RCC 7860 (cell line): ENCODE measurements at places on chromosomes 7 and 10.

DNA sequence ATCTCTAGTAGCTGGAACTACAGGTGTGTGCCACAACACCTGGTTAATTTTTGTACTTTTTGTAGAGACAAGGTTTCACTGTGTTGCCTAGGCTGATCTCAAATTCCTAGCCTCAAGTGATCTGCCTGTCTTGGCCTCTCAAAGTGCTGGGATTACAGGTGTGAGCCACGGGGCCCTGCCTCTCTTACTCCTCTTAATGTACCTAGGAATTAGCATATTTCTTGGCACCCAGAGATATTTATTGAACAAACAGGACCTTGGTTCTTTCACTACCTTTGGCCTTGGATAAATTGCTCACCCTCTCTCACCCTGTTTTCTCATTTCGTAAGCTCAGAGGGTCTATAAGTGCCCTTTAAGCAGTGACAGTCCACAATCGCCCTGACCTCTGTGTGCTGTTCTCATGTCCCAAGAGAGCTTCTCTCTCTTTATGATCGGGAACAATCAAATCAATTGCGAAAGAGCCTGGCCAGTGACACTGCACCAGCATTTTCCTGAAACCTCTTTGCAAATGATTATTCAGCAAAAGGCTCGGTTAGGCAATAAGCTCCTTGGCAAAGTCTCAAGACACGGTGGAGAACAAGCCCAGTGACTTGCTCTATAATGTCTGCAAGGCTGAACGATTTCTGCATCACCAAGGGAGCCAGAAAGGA is 117.7 kb downstream of the APBB1IP start:
- DNase-seq = peak; percentile 44

DNA sequence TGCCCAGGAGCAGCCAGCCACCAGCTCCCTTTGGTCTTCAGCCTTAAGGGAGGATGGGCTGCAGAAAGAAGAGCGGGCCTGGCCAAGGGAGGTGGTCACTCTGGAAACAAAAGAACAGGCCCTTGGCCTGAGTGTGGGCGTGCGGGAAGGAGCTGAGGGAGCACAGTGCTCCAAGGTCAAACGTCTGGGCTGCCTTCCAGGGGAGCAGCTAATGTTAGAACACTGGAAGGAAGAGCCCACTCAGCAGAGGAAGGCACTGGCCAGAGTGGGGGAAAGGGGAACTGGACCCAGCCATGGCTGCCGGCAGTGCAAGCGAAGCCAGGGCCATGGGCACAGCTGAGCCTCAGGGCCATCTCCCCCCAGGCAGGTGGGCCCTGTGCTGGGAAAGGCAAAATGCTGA is 42.7 kb downstream of the FAM53B start:
- no peak for DNase-seq

DNA sequence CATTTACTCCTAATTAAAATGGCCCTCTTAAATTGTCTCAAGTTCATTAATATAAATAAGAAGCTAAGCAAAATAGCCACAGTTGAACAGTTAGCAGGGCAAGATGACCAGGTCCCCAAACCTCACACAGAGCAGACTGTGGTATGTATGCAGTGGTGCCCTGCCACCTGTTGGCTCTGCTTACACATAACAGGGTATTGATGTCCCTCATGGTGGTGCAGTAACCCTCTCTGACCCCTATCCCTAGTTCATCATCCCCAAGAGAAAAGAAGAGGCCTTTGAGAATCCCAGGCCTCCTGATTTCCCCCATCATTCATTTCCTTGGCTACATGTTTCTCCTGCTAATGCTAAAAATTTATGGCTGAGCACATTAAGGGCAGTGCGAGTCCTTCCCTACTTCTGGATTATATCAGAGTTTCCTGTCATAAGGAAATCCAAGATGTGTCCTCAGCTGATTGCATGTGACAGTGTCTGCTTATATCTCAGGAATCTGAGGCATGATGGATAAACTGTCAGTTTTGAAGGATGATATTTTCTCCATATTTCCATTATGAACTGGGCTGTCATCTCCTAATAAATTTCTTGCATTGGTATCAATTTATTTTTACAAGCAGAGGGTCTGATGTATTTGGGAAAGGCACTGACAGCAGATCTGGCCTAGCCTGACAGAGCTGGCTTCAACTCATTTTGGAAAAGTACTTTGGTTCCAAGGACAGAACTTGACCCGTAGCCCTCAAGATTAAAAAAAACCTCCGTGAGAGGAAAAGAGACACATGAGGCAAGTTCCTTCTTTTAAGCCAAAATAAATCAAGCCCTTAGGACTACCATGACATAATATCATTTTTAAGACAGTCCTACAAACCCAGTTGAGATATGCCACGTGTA is 880.6 kb downstream of the LRMDA start:
- peak; percentile 39 for DNase-seq

GRCh38 chr10:4635883-4636282 is 190.1 kb upstream of the AKR1E2 start:
- no peak for DNase-seq

- no peak for DNase-seq
These were observed 81.3 kb downstream of the AFAP1L2 start for GRCh38 chr10:114323023-114323422.

- DNase-seq = no peak
These were observed 193.9 kb downstream of the SDK1 start for GRCh38 chr7:3494947-3495346.

DNA sequence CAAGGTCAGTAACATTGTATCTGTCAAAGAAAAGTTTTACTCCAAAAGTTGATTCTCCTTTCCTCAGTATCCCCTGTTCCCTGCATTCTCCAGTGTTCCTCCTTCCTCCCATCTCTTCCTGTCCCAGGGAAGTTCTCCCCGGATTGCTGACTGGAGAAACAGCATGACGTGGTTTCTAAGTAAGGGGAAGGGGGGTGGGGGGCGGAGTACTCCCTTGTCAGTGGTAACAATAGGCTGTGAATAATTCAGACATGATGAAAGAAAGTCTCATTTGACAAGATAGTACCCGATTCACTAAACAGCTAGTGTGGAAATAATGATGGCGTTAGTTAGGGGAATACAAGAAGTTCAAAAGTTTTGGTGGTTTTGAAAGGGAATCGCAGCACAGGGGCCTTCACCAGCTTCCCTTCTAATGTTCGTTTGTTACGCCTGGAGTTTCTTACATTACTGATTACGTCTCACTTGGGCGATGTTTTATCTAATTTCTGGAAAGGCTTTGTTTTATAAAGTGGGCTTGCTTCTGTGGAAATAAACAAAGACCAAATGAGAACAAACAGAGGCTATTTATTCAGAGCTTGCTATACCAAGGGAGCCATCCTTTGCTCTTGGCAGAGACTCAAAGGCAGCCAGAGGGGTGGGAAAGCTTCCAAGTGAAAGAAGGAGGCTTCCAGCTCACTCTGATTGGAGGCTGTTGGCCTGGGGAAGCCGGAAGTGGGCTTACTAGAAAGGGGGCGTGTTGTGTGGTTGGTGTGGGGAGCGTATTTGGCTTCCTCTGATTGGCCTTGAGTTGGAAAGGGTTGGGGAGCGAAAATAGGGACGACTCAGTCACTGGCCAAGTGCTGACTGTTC is 453.7 kb downstream of the SDK1 start:
- no peak for DNase-seq

DNA sequence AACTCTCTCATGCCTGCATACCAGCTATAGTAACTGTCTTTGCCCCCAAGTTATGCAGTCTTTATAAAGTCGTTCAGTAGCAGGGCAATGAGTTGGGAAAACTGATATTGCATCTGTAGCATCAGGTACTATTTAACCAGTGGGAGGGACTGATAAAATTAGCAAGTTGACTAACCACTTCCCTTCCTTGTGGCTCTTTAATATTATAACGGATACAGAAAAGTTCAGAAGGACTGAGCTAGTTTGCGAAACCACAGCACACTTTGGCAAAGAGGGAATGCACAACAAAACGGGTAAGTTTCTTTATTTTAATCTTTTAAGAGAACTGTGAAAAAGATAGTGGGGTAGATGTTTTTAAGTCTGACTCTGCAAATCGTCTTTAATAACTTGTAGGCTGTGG is 205.3 kb upstream of the HDAC9 start:
- DNase-seq = no peak

- no peak for DNase-seq
These were observed 39.9 kb upstream of the DUSP5 start for GRCh38 chr10:110457851-110458250.

DNA sequence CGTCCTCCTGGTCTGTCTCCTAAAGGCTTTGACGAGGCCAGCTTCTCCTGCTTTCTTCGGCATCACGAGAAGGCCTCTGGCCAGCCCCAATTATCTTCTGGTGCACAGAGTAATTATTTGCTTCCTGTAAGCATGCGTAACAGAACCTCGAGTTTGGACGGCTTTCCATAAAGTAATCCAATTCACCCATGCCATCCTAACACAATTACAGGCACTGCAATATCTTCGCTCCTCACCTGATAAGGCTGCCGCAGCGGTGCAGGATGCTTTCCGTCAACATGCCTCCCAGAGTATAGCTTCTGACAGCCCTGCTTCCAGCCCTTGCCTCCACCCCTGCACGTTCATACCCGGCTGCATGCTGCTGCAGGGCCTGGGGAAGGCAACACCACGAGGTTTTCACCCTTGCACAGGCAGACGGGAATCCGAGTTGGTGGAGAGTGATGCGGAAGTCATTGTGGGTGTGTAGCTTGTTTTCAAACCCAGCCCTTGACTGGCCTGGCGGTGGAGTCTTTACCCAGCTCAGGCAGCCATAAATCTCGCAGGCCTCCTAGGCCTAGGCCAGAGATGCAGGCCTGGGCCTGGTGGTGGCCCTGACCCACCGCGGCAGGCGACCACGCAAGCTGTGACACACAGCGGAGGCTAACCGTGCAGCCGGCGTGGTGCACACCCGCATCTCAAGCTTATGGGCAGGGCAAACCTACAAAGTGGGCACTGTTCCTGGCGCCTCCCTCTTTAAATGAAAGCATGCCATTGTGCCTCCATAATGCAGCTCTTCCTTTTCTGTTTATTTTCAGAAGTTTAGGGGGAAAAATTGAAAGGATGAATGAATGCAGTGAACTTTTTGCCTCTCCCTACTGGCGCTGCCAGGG is 12.7 kb downstream of the EBF3 start:
- no peak for DNase-seq

DNA sequence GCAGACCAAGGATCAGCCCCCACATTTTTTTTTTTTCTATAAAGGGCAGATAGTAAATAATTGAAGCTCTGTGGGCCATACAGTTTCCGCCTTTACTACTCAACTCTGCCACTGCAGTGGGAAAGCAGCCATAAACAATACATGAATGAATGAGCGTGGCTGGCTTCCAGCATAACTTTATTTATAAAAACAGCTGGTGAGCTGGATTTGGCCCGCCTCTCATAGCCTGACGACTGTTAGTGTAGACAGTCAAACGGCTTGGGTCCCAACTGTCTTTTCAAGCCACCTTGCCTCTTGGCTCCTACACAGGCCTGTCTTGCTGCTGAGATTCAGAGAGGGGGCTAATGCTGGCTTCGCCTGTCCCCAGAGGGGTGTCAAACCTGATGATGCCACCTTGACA is 169.8 kb upstream of the GPR26 start:
- DNase-seq = no peak

- no peak for DNase-seq
These were observed 113.1 kb upstream of the PCBD1 start for GRCh38 chr10:71001470-71001869.

DNA sequence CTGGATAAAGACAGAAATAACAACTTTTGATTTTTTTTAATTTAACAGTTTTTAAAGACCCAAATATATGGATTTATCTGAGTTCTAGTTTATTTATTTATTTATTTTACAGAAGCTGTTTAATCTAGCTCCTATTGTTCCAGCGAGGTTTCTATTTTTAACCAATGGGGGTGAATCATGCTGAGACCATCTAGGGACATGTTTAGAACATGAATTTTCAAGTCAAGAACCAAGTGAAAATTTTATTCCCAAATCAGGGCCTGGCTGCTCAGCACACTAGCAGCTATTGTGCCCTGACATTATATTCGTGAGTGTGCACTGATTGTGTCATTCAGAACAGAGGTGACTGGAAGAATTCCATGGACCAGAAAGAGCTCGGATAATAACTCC is 24.6 kb upstream of the MPP7 start:
- no peak for DNase-seq

DNA sequence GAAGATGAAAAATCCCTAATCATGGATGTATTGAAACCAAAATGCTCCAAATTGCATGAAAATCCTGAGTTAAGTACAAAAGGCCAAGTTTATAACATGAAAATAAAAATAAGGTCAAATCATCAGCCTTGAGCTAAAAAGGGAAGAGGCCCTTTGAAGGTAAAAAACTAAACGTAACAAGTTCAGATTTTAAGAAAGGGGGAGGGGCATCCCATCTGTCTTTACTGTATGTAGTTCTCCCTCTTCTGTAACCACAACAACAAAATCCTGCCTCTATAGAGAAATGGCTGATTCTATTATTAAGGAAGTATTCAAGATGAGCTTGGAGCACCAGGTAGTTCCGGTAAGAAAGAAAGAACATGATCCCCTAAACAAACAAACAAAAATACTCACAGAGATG is 64.7 kb downstream of the TPK1 start:
- DNase-seq = no peak

GRCh38 chr7:88291398-88292173 is 15.1 kb downstream of the STEAP4 start:
- no peak for DNase-seq

DNA sequence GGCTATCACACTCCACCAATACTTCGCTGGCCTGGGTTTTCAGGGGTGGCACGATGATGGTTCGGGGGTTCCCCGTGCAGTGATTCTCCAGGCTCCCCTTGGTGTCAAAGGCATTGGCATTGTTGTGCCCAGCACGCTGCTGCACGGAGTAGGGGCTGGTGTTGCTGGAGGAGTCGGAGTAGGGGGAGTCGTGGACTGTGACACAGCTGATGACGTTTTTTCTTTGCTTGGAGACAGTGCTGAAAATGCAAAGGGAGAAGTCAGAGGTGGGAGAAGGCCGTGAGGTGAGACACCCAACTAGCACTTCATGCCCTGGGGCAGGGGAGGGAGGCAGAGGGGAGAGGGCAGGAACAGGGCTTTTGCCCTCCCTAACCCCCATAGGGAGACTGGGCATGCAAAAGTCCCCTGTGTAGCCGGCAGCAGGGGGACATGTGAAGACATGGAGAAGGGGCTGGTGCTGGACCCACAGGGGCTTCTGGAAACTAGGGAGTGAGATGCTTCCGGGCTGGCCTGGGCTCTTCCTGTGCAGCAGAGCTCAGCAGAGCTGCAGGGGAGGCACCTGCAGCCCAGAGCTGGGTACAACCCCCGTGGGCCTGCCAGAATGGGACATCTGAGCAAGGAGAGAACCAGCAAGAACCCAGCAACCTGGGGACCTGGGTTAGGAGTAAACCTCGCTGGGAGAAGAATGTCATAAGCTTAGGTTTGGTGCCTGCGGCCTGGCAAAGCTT is 60.5 kb downstream of the CLEC2L start:
- no peak for DNase-seq

DNA sequence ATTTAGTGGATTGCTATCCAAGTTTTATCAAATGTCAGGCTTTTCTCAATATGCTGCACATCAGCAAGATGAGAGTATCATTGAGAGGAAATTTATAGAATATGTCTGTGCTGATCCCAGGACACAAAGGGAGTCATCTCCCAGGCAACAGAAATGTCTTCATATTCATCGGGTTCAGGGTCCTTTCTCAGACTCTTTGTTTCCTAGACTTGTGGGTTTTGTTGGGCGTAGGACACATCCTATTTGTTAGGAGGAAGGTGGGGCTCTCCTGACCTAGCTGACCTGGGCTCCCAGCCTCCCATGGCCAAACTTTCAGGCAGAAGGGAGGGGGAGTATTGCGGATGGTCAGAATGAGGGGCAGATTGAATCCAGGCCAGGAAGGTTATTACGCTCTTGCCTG is 22.9 kb upstream of the NPS start:
- no peak for DNase-seq
